ENCODE measurements at places on chromosomes 2 and 18.

DNA sequence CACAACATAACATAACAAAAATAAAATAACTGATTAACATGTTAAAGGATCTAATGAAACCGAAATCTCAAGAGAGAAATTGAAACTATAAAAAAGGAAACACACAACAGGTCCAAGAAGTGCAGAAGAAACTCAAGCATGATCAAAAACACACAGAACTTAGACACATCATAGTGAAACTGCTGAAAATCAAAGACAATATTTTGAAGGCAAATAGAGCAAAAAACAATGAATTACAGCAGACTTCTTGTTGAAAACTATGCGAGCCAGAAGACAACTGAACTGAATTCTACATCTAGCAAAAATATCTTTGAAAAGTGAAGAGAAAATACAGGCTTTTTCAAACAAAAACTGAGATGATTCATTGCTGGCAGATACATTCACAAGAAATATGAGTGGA is 61.3 kb downstream of the UGP2 start:
- no peak for DNase-seq

GRCh38 chr2:176931588-176932563 is 280.7 kb upstream of the HNRNPA3 start:
- no peak for DNase-seq

DNA sequence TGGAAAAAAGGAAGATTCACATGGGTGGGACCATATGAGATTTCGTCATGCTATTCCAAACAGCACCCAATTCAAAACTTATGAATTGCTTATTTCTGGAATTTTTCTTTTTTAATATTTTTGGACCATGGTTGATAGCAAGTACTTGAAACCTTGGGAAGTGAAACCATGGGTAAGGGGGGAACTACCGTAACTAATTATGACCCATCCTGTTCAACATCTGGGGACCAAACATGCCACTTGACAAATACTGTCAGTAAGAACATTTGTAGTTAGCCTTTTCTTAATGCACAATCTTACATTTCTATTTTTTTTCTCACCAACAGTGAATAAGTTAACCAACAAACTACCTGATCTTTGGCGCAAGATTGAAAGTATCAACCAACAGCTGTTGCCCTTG is 105.7 kb upstream of the TTC39C start:
- DNase-seq = no peak

- no peak for DNase-seq
These were observed 141.4 kb downstream of the SCG2 start for GRCh38 chr2:223460774-223461211.

- no peak for DNase-seq
These were observed 334.9 kb upstream of the THUMPD2 start for GRCh38 chr2:40113997-40114396.

DNA sequence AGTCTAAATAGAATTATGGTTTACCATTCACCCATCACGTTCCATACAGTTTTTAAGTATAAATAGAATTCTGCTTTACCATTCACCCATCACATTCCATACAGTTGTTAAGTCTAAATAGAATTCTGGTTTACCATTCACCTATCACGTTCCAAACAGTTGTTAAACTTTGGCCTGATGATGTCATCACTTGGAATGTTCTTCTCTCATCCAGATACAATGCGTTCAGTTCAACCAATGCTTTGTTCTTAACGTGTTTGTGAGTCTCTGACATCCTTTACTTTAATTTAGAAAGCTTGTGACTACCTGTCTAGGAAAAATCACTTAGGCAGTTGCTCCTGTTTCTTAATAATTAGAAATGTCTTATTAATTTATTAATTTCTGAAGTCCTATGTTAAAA is 236.3 kb upstream of the RASGRP3 start:
- no peak for DNase-seq

DNA sequence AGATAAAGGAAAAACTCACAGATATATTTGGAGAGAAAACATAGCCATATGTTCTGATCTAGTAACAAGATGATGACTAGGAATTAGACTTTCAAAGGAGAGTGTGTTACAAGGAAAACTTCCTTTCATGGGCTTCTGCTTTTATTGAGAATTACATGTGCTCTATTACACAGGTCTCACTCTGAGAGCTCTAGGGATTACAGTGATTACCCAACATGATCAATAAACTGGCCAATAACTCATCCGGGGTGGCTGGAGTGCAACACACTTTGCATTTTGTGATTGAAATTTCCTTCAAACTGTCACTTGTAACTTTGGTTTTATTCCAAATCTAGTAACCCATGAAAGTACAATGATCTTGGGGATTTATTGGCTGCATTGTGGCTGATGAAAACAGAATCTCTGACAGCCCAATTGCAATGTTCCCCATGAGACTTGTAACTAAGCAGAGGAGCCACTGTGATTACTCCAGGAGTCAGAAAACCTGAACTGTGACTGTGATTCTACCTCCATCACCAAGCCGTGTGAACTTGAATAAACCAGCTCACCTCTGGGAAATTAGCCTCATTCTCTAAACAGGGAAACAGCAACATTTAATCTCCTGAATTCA is 40.2 kb upstream of the LRRC30 start:
- no peak for DNase-seq
